ENCODE measurements at places on chromosomes 6 and 20. TPM values are rescaled to one million over a fixed set of nuclear protein-coding genes. Genes with fewer than 3 reads are reported as not detected.

The CEP162 gene
- polyA plus RNA-seq: 2.7 TPM

The REV3L gene
- 17.6 TPM for polyA plus RNA-seq

The HLA-DRA gene
- polyA plus RNA-seq: 0.75 TPM

The GID8 gene
- polyA plus RNA-seq: 17.9 TPM

The POPDC3 gene
- polyA plus RNA-seq: 1.7 TPM

DNA sequence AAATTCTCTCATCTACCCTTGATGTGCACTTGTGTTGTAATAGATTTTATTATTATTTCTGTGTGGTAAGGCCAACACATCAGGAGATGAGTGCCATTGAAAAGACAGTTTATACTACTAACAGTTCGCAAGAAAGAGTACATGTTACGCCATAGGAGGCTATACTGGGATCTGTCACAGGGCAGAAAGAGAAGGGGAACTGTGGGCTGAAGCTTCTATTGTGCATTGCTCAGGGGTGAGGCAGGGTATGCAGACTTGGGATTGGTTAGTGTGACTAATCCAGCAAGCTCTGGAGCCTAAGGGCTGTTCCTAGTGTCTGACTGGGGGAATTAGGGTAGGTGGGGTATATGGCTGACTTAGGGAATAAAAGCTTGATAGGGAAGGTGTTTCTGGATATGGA, 50.9 kb downstream of the GPR63 start:
- no peak overlapping the region for H3K4me3 ChIP-seq
- no peaks in the 10 kb centered on the region for H3K27me3 ChIP-seq
- H3K4me1 ChIP-seq: no peaks in the 10 kb centered on the region
- H3K27ac ChIP-seq: no peak overlapping the region
- H3K36me3 ChIP-seq: no peaks in the 10 kb centered on the region

GRCh38 chr6:14542670-14543366, 425.2 kb downstream of the CD83 start:
- H3K4me3 ChIP-seq: no peak overlapping the region
- H3K4me1 ChIP-seq: no peaks in the 10 kb centered on the region
- H3K27me3 ChIP-seq: no peaks in the 10 kb centered on the region
- H3K27ac ChIP-seq: no peak overlapping the region
- H3K36me3 ChIP-seq: no peaks in the 10 kb centered on the region

Data from hepatocyte (in vitro differentiated cells).